ENCODE measurements at places on chromosomes 1 and 21.
A peak's percentile ranks its signal among the peaks of the same experiment; 100 is the strongest.

DNA sequence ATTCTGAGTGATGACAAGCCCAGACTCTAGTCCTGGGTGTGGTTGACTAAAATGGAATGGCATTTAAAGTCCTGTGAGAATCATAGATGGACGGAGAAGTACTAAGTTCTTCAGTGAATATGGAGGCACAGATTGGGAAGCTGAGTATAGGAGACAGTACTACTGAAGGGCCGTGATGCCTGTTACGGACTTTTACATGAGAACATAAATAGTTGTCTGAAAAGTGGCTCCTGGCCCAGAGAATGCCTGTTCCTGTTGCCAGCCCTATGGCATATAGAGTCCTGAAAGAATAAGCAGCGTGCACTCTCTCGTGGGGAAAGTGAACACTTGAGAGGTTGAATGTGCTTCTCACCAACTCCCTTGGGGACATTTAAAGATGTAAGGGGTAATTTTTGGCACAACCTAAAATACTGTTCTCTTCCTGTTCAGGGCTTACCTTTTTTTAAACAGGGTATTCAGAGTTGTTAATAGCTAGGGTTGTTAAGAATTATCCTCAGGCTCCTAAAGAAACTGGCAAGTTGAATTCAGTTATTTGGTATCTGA lies 20.4 kb downstream of the CCT8 start:
- no peaks in the 10 kb centered on the region for H3K4me1 ChIP-seq
- H3K27ac ChIP-seq, result no peak overlapping the region
- no peak overlapping the region for H3K4me3 ChIP-seq
- H3K27me3 ChIP-seq, result no peaks in the 10 kb centered on the region

DNA sequence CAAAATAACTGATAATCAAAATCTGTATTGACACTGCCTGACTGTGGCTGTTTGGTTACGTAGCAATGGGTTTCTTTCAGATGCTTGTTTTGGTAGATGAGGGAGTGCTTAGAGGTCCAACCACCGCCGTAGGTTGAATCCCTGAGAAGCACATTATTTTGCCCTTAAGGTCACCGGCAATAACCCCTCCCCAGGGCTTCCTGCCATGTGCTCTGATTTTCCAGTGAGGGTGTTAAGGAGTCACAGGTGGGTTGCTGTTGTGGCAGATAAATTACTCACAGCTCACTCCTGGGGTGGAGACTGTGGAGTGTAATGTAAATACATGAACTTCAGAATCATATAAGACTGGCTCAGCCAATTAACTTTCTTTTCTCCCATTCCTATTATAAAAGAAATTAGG lies 81.5 kb upstream of the ZP4 start:
- peaks cover 3% of the 10 kb centered on the region for H3K27me3 ChIP-seq
- H3K4me1 ChIP-seq, result peaks cover 27% of the 10 kb centered on the region
- no peak for DNase-seq

DNA sequence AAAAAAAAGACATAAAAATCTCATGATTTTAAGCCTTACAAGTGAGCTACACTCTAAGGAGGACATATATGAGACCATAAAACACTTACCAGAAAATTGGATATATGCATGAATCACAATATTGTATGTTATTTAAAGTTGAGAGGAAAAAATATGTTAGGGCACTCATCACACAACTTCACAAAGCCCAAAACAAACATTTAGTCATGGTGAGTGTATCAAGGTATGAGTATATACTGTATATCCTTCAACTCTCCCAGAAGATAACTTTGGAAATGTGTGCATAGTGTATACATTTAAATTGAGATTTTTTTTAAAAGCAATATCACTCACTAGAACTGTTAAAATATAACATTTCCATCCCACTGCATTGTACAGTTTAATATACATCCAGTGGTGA lies 259.3 kb downstream of the SRGAP2C start:
- H3K4me1 ChIP-seq, result no peaks in the 10 kb centered on the region
- H3K36me3 ChIP-seq, result no peaks in the 10 kb centered on the region
- no peak overlapping the region for H3K4me3 ChIP-seq

- H3K36me3 ChIP-seq, result peaks cover 26% of the 10 kb centered on the region
- H3K4me1 ChIP-seq, result peaks cover 31% of the 10 kb centered on the region
- no peak overlapping the region for H3K4me3 ChIP-seq
- H3K27me3 ChIP-seq, result peaks cover 22% of the 10 kb centered on the region
- H3K27ac ChIP-seq, result peak overlapping the region; percentile 89
- no peak for DNase-seq
These were observed 14.0 kb downstream of the OLFML2B start for GRCh38 chr1:162009501-162010174.

- H3K27ac ChIP-seq, result no peak overlapping the region
- no peaks in the 10 kb centered on the region for H3K4me1 ChIP-seq
- no peaks in the 10 kb centered on the region for H3K27me3 ChIP-seq
- no peak overlapping the region for H3K4me3 ChIP-seq
- no peaks in the 10 kb centered on the region for H3K36me3 ChIP-seq
These were observed 402.5 kb downstream of the PTPRC start for GRCh38 chr1:199041173-199041914.

DNA sequence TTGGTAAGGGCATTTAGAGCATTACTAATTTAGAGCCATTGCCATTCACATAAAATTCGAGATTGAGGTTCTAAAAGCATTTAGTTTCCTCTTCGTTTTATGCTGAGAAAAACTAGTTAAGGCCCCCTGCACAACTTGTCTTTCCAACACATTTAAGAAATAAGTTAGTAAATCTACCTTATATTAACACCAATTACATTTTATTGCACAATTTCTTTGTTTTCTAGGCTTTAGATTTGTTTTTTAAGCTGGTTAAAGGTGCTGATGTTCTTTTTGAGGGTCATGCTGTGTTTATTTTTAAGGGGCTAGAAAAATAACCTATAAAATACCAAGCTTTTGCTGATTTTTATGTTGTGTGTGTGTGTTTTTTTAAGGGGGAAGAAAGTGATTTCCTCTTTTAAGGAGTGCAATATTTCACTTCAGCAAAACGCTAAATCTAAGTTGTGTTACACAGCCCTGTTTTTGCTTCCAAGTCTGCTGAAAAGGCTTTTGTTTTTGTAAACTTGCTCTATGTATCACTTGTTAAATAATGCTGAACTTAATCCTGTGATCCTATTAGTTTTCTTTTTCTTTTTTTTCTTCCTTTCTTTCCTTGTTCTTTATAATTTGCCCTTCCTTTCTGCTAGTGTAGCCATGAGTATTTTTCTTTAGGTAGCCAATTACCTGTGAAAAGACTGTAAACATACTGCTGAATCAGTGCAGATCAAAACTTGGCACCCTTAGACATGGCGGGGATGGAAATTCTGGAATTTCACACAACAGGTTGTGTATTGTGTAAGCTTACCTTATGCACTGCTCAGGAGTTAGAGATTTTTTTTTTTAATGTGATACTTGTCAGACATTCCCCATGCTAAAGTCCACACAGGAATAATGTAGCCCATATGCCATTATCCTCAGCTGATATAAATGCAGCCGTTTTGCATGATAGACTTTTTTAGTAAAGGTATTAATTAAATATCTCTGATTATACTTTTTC lies 1.5 kb downstream of the CEPT1 start:
- peak overlapping the region; percentile 100 for H3K4me3 ChIP-seq
- H3K27ac ChIP-seq, result no peak overlapping the region
- DNase-seq, result no peak

GRCh38 chr1:60033066-60033465 lies 40.5 kb downstream of the C1orf87 start:
- no peaks in the 10 kb centered on the region for H3K36me3 ChIP-seq
- H3K27ac ChIP-seq, result no peak overlapping the region
- H3K4me3 ChIP-seq, result no peak overlapping the region

- H3K27ac ChIP-seq, result peak overlapping the region; percentile 38
- DNase-seq, result peak; percentile 13
- no peaks in the 10 kb centered on the region for H3K36me3 ChIP-seq
- no peak overlapping the region for H3K4me3 ChIP-seq
- peaks cover 5% of the 10 kb centered on the region for H3K4me1 ChIP-seq
- H3K27me3 ChIP-seq, result no peaks in the 10 kb centered on the region
These were observed 470.5 kb downstream of the LTN1 start for GRCh38 chr21:28522014-28522799.

- H3K27ac ChIP-seq, result no peak overlapping the region
- H3K4me1 ChIP-seq, result no peaks in the 10 kb centered on the region
- no peaks in the 10 kb centered on the region for H3K36me3 ChIP-seq
- H3K4me3 ChIP-seq, result no peak overlapping the region
- H3K27me3 ChIP-seq, result no peaks in the 10 kb centered on the region
These were observed 6.6 kb downstream of the ANGPTL1 start for GRCh38 chr1:178864326-178864725.

GRCh38 chr1:33036051-33036525 lies 595 bp downstream of the AK2 start:
- H3K4me3 ChIP-seq, result peak overlapping the region; percentile 92
- H3K36me3 ChIP-seq, result no peaks in the 10 kb centered on the region
- no peak overlapping the region for H3K27ac ChIP-seq

GRCh38 chr1:229271448-229272159 lies 693 bp downstream of the RAB4A start:
- H3K27me3 ChIP-seq, result peaks cover 9% of the 10 kb centered on the region
- H3K4me3 ChIP-seq, result peak overlapping the region; percentile 99
- no peak for DNase-seq
- H3K27ac ChIP-seq, result peak overlapping the region; percentile 94
- H3K4me1 ChIP-seq, result peaks cover 17% of the 10 kb centered on the region
- H3K36me3 ChIP-seq, result peaks cover 4% of the 10 kb centered on the region

GRCh38 chr1:160826546-160826945 lies 30.6 kb downstream of the LY9 start:
- H3K4me3 ChIP-seq, result no peak overlapping the region
- no peak overlapping the region for H3K27ac ChIP-seq
- no peak for DNase-seq
- H3K4me1 ChIP-seq, result no peaks in the 10 kb centered on the region
- H3K27me3 ChIP-seq, result peaks cover 2% of the 10 kb centered on the region

DNA sequence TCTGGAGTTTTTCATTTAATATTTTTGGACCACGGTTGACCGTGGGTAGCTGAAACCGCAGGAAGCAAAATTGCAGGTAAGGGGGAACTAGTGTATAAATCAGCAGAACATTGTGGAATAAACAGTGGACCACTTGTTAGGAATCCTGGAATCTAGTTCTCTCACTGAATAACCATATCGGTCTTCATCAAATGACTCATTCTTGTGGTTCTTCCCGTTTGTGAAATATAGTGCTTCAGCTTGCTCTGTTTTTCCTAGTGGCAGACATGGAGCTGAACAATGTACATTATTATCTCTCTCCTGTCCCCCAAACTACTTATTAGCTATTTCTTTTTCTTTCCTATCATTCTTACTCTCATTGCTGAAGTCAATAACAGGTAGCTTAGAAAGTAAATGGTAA lies 61.9 kb downstream of the HSPA13 start:
- H3K36me3 ChIP-seq, result no peaks in the 10 kb centered on the region
- H3K27me3 ChIP-seq, result no peaks in the 10 kb centered on the region
- H3K4me1 ChIP-seq, result no peaks in the 10 kb centered on the region
- DNase-seq, result no peak

DNA sequence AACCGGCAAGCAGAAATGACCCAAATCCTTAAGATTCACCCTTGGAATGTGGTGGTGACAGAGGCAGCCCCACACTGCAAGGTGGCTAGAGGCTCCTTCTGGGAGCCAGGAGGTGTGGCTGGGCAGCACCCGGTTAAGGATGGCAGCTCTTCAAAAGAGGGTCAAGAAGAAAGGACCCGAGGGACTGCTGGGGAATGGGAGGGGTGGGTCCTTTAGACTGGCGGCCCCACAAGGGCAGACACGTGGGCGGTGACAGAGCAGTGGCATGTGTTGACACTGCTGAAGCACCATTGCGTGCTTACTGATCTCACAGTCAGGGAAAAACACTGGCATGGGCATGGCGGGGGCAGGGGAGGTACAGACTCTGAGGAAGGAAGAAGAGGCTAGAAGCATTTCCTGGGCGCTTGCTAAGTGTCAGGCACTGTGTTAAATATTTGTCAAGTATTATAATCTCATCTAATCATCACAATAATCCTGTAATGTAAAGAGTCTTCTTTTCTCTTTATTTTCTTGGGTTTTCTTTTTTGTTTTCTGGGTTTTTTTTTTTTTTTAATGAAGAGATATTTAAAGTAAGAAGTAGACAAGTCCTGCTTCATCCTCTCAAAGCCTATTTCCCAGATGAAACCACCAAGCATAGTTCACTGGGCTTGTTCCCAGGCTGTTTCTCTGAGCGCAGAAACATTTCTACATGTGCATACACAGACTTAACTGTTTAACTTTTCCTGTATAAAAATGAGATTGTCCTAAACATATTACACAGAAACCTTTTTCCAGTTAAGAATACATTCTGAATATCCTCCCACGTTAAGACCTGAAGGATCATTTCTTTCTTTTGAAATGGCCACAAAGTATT lies 165.8 kb upstream of the EDN2 start:
- H3K27me3 ChIP-seq, result peaks cover 5% of the 10 kb centered on the region
- no peak overlapping the region for H3K27ac ChIP-seq
- no peak for DNase-seq
- no peaks in the 10 kb centered on the region for H3K36me3 ChIP-seq

DNA sequence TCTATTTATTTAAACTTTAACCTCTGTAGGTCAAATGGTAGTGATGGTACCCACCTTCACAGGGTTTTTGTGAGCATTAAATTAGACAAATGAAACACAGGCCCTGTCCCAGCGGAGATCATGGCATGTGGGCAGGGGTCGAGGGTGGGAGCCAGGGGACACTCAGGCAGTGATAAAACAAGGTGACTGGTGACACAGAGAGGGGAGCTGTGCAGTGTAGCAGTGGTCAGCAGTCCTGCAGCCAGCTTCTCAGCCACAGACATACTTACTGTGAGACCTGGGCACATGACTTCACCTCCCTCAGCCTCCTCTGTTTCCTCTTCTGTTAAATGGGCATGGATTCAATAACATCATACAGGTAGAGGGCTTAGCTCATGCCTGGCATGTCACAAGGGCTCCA lies 44.9 kb downstream of the SRRM1 start:
- H3K27me3 ChIP-seq, result no peaks in the 10 kb centered on the region
- H3K4me1 ChIP-seq, result no peaks in the 10 kb centered on the region
- DNase-seq, result no peak
- no peaks in the 10 kb centered on the region for H3K36me3 ChIP-seq

- peaks cover 5% of the 10 kb centered on the region for H3K27me3 ChIP-seq
- H3K4me1 ChIP-seq, result peaks cover 19% of the 10 kb centered on the region
- peak; percentile 76 for DNase-seq
These were observed 14.5 kb downstream of the PDZK1IP1 start for GRCh38 chr1:47175227-47175934.

DNA sequence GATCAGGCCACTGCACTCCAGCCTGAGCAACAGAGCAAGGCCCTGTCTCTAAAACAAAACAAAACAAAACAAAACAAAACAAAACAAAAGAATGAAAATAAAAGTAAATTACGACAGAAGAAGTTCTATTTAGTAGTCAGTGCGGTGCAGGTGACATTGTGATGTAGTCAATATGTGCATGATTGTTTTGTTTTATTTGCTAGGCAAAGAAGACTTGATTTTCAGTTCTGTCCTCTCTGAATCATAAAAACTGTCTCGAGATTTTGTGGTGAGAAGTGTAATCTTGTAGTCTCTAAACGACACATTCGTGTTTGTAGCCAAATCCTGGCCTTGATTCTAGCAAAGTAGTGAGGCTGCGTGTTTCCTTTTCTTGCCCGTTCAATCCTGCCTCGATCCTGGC lies 23.5 kb downstream of the PEX14 start:
- no peak overlapping the region for H3K27ac ChIP-seq
- peaks cover 1% of the 10 kb centered on the region for H3K27me3 ChIP-seq
- no peak for DNase-seq
- H3K36me3 ChIP-seq, result no peaks in the 10 kb centered on the region
- H3K4me3 ChIP-seq, result no peak overlapping the region

All from glutamatergic neuron (in vitro differentiated cells).